ENCODE measurements at places on chromosomes 5 and 9. TPM values are rescaled to one million over a fixed set of nuclear protein-coding genes. Genes with fewer than 3 reads are reported as not detected.

The TTC16 gene
- 0.14 TPM for polyA plus RNA-seq

The ZNF618 gene
- 39.7 TPM for polyA plus RNA-seq

The BASP1 gene
- 91.3 TPM for polyA plus RNA-seq

The CAMK4 gene
- polyA plus RNA-seq, result 4.6 TPM

The NUTM2G gene
- polyA plus RNA-seq, result 0.24 TPM

The PCDHB14 gene
- 10.5 TPM for polyA plus RNA-seq

The CYLC2 gene
- not detected for polyA plus RNA-seq

The CXCL14 gene
- 36.6 TPM for polyA plus RNA-seq

The WHRN gene
- 6.2 TPM for polyA plus RNA-seq

The ALDH1B1 gene
- 27.0 TPM for polyA plus RNA-seq

The NME5 gene
- 22.7 TPM for polyA plus RNA-seq

The CD14 gene
- polyA plus RNA-seq, result 5.6 TPM

The PIGO gene
- 30.2 TPM for polyA plus RNA-seq

The OR13C2 gene
- not detected for polyA plus RNA-seq

The LMX1B gene
- polyA plus RNA-seq, result 17.0 TPM

The PRRX2 gene
- polyA plus RNA-seq, result 0.92 TPM

The RNF183 gene
- polyA plus RNA-seq, result 5.2 TPM

The TMEM38B gene
- polyA plus RNA-seq, result 30.2 TPM

The RFX3 gene
- 15.9 TPM for polyA plus RNA-seq

The WWC1 gene
- polyA plus RNA-seq, result 102 TPM

Data from right renal cortex interstitium (tissue), 3 donors.